ENCODE measurements at places on chromosomes 7 and 10. TPM values are rescaled to one million over a fixed set of nuclear protein-coding genes. Genes with fewer than 3 reads are reported as not detected.

The HOXA11 gene
- total RNA-seq = not detected

The CALU gene
- 44.2 TPM for total RNA-seq

The USP54 gene
- 3.3 TPM for total RNA-seq

The CAV2 gene
- total RNA-seq = not detected

The CCDC172 gene
- total RNA-seq = not detected

Measured in T-helper 2 cell treated with Interferon-gamma antibody and Interleukin-4, amounts not matched to agents 100 ng/mL and 5 ng/mL, for 36 hours (primary cell).